BJ (cell line): ENCODE measurements at places on chromosomes 4 and X. TPM values are rescaled to one million over a fixed set of nuclear protein-coding genes. Genes with fewer than 3 reads are reported as not detected.

The RGN gene
- polyA plus RNA-seq: 0.82 and 0.98 TPM in 2 replicates

The SPANXN3 gene
- polyA plus RNA-seq: not detected in 2 replicates

The KLHL13 gene
- 1.0 and 1.2 TPM in 2 replicates for polyA plus RNA-seq

The NBDY gene
- 36.2 and 38.8 TPM in 2 replicates for polyA plus RNA-seq

The FGF13 gene
- polyA plus RNA-seq: not detected in 2 replicates

The SATL1 gene
- polyA plus RNA-seq: not detected in 2 replicates

The PHKA2 gene
- 15.6 and 23.1 TPM in 2 replicates for polyA plus RNA-seq

The MND1 gene
- 0.44 and 2.2 TPM in 2 replicates for polyA plus RNA-seq
